ENCODE measurements at places on chromosomes 3 and 15. TPM values are rescaled to one million over a fixed set of nuclear protein-coding genes. Genes with fewer than 3 reads are reported as not detected.

The P2RY13 gene
- total RNA-seq, result not detected

The CHDH gene
- total RNA-seq, result under 0.01 TPM

The TOP2B gene
- 87.1 TPM for total RNA-seq

The CKMT1B gene
- not detected for total RNA-seq

The CCDC54 gene
- total RNA-seq, result not detected

The CLDN11 gene
- total RNA-seq, result 30.1 TPM

The PLSCR4 gene
- 99.1 TPM for total RNA-seq

The DUOXA2 gene
- total RNA-seq, result not detected

Measured in aortic smooth muscle cell (primary cell).